CD4-positive, alpha-beta T cell treated with Interleukin-21 for 1 hour (primary cell): ENCODE measurements at places on chromosomes 1 and 21.

DNA sequence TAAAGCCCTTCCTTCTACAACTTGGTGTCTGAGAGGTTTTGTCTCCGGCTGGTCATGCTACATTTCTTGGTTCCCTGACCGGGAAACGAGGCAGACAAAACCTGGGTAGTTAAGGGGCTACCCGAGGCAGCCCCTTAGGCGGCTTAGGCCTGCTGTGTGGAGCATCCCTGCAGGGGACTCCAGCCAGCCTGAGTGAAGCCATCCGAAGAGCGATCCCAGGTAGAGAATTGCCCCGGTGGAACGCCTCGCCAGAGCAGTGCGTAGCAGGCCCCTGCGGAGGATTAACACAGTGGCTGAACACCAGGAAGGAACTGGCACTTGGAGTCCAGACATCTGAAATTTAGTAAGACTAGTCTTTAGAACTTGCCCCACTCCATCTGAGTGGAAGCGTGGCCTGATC lies 21.2 kb upstream of the MYOCOS start:
- no peak for DNase-seq

- DNase-seq, result no peak
Observed at GRCh38 chr1:5933050-5933449, 59.2 kb downstream of the NPHP4 start.

GRCh38 chr1:211352985-211353515 lies 26.4 kb downstream of the TRAF5 start:
- DNase-seq, result peak; percentile 64

DNA sequence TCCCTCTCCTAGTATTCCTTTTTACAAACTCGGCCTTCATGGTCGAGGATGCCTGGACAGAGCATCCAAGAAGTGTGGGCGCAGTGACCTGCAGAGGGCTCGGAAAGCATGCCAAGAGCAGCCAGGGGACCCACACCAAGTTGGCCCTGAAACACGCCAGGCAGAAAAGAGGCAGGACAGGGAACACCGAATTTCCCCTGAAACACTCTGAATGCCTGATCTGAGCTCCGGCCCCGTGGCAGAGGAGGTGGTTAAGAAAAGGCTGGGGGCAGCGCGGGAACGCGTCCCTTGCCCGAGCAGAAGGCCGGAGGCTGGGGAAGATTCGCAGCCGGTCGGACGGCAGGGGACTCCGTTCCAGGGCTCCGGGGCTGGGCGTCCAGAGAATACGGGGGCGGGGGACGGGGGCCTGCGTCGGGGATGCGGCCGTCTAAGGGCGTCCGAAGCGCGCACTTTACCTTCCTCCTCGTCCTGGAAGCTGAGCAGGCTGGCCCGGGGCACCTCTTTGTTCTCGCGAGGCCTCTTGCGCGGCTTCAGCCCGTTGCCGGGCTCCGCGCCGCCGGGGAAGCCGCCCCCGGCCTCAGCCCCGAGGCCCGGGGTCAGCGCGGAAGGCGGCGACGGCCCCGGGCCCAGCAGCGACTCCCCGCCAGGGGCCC lies 558 bp downstream of the PAXBP1 start:
- DNase-seq, result peak; percentile 57

GRCh38 chr1:9166289-9167235 lies 37.7 kb upstream of the GPR157 start:
- DNase-seq, result no peak

GRCh38 chr1:247576514-247576913 lies 11.6 kb upstream of the OR2G2 start:
- DNase-seq, result peak; percentile 13

- DNase-seq, result no peak
Observed at GRCh38 chr1:202281316-202282024, 60.3 kb downstream of the UBE2T start.

DNA sequence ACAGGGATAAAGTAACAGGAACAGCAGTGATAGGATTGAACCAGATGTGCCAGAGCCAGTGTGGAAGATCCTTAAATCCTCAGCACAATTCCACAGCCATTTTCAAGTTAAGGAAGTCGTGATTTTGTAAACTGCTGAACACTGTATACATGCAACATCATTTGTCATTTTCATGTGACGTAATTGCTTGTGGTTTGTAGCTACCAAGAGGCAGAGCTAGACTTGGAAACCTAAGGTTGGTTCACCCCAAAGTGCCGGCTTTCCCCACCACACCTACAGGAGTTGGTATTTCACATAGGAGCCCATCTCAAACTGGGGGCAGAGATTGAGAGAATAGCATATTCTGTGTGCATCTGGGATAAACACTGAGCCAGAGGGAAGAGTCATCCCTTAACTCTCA lies 113.9 kb downstream of the CAPN8 start:
- DNase-seq, result no peak

DNA sequence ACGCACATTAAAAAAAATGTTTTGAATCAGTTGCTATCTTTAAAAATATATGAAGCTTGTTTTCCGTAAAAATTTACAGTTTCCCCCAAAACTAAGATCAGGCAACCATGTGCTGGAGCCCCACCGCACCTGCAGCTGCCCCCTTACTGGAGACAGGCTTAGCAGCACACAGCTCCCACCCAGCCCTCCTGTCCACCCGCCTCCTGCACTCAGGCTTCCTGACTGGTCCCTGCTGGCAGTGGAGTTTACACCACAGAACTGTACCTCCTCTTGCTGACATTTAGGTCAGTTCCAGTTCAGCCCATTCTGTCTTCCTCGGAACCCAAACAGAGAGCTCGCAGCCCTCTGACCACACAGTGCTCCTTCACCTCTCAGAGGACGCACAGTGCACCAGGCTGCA lies 2.1 kb downstream of the GPR161 start:
- no peak for DNase-seq

GRCh38 chr1:162857850-162858249 lies 3.1 kb downstream of the CCDC190 start:
- no peak for DNase-seq

DNA sequence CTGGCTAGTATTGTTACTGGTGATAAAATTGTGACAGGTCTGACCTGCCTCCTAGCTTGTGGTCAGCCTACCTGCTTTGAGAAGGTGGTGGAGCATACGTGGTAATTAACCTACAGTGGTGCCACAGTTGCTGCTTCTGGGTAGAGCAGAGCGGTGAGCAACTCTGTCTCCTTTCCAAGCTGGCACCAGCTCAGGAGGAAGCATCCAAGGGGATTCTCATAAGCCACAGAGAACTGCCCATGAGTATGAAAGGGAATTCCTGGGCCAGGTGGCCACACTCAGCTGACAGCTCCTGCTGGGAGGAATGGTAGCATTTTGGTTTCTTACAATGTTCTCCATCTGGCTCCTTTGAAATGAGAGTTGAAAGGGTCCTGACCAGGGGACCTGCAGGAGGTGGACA lies 39.4 kb downstream of the ATP2B4 start:
- DNase-seq, result no peak

- peak; percentile 50 for DNase-seq
Observed at GRCh38 chr1:32400876-32401631, 6.8 kb upstream of the BSDC1 start.

GRCh38 chr1:115160728-115161127 lies 71.4 kb upstream of the TSPAN2 start:
- DNase-seq, result no peak

- peak; percentile 0 for DNase-seq
Observed at GRCh38 chr1:237672748-237673147, 218.0 kb downstream of the ZP4 start.

- no peak for DNase-seq
Observed at GRCh38 chr1:172948457-172948856, 102.3 kb downstream of the TNFSF18 start.

- DNase-seq, result no peak
Observed at GRCh38 chr21:39153842-39154241, 29.4 kb downstream of the PSMG1 start.

DNA sequence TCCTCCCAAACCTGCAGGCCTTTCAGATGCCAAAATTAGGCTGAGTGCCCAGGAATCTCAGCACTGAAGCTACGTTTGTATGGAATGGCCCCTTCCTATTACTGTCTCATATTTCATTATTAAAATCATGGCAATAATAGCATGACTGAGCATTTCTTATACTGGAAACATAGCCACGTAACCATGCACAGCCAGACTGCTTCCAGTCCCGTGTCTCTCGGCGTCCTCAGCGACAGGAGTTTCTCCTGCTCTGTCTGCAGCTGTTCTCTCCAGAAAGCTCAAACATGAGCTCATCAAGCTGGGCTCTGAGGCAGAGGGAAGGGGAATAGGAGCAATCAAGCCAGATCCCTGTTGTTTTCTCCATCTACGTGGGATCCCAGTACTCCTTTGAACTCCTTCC lies 104.0 kb downstream of the CDC7 start:
- no peak for DNase-seq

GRCh38 chr1:100219457-100219856 lies 30.2 kb downstream of the DBT start:
- DNase-seq, result no peak

GRCh38 chr21:25297117-25297516 lies 310.2 kb downstream of the MRPL39 start:
- no peak for DNase-seq

DNA sequence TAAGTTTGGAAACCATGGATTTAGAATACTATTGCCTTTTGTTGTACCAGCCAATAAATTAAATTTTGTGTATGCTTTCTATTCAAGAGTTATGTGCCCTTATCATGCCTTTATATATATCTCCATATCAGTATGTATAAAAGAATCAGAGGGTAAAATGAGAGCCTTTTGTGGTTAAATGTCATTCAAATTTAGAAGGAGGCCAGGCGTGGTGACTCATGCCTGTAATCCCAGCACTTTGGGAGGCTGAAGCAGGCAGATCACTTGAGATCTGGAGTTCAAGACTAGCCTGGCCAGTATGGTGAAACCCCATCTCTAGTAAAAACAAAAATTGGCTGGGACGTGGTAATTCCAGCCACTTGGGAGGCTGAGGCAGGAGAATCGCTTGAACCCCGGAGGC lies 88.9 kb downstream of the XPR1 start:
- DNase-seq, result no peak

DNA sequence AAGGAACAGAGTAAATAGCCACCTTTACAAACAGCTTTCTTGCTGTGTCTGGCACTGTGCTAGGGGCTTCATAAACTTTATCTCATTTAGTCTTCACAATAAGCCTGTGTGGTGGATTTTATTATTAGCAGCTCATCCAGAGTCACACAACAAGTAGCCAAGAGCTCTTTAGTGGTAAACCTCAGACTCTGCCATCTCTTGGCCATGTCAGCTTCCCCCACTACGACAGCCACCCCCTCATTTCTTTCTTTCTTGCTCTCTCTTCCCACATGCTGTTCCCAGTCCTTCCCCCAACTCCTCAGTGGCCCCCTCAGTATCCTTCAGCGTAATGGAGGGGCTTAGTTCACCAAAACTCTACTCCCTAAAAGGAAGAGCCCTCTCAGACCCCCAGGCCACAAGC lies 1.2 kb upstream of the ZNF683 start:
- no peak for DNase-seq

DNA sequence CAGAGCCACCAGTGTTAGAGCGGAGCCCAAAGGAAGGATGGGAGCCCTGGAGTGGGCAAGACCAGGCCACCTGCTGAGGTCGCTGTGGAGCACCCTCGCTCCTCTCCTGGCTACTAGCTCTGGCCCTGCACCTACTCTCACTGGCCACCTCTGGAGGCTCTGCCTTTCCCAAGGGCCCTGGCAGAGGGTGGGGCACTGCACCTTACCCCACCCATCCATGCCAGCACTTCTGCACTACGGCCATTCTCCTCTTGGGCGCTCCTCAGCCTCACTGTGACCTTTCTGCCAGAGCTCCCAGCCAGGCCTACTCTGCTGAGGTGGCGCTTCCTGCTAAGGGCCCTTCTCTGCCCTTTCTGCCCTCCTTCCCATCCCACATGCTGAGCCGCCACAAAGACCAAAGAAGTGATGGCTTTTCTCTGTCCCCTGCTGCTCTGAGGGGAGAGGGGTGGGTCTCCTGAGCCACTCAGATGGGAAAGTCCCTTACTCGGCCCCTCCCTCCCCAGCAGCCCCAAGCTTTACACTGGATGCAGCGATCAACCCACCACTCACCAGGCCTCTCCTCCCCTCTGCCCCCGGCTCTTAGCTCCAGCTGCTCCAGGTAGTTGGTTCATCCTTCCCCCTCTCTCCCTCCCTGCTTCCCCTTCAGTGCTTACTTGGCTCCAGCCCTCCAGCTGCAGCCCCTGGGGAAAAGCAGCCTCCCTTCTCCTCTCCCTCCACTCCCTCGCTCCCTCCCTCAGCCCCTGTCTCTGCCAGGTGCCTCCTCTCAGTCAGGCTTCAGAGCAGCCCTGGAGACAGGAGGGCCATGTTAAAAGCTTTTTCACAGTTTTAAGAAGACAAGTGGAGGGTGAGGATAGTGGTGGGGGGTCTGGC lies 14.8 kb upstream of the TMEM222 start:
- DNase-seq, result no peak

DNA sequence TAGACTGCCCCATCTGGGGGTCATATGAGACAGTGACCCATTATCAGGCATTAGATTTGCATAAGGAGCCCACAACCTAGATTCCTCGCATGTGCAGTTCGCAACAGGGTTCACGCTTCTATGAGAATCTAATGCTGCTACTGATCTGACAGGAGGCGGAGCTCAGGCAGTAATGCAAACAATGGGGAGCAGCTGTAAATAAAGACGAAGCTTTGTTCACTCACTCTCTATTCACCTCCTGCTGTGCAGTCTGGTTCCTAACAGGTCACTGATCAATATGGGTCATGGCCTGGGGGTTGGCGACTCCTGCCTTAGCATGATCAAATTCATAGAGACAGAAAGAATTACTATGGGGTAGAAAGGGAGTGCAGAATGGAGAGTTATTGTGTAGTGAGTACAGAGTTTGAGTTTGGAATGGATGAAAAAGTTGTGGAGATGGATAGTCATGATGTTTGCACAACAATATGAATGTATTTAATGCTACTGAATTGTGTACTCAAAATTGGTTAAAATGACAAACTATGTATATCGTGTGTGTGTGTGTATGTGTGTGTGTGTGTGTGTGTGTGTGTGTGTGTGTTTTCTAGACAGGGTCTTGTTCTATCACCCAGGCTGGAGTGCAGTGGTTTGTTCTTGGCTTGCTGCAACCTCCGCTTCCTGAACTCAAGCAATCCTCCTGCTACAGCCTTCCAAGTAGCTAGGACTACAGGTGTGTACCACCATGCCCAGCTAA lies 42.2 kb downstream of the BTF3L4 start:
- no peak for DNase-seq

GRCh38 chr1:19333587-19334354 lies 21.6 kb downstream of the SLC66A1 start:
- DNase-seq, result no peak

DNA sequence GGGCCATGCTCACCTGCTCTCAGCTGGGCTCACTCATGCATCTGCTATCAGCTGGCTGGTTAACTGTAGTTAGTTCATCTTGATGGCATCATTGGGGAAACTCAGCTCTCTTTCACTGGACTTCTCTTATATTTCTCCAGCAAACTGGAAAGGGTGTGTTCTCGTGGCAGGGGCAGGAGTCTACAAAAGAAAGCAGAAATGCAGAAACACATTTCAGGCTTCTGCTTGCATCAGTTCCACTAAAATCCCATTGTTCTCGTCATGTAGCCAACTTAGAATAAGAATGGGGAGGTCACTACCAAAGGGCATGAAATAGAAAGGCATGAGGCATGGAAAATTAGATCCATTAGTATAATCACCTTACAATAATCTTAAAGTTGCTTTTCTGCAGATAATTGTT lies 207.3 kb downstream of the NRIP1 start:
- no peak for DNase-seq
